ENCODE measurements at places on chromosomes 2 and 18.

- no peak for DNase-seq
These were observed 16.7 kb upstream of the FOSL2 start for GRCh38 chr2:28375742-28376631.

GRCh38 chr2:195320413-195320973 is 336.5 kb upstream of the SLC39A10 start:
- DNase-seq: no peak

DNA sequence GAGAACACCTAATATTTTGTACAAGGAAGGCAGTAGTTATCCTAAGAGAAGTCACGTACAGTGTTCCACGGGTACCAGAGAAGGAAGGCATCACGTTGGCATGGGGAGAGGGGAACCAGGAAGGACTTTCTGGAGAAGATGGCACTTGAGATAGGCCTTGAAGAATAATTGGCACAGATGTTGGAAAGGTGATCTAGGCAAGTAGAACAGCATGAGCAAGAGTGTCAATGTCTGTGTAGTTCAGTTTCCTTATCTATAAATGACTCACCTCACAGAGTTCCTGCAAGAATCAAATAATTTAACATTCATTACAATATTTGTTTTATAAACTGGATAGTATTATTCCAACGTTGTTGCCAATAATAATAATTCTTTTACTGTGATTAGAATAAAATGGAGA is 48.3 kb upstream of the BZW1 start:
- DNase-seq: no peak

DNA sequence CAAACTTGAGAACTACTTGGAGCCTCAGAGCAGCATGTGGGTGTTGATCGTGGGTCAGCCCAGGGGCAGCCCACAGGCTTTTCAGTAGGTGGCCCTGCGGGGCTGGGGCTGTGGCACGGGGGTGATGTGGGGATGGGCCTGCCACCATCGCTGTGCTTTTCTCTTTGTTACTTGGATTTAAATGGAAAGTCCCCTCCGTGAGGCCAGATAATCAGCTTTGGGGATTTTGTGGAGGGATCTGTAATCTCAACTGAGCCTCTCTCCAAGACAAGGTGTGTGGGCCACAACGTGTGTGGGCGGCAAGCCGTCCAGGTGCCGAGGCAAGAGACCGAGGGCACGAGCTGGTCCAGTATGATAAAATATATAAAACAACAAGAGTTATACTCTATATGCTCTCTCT is 16.7 kb downstream of the COLEC11 start:
- no peak for DNase-seq

- no peak for DNase-seq
These were observed 87.6 kb downstream of the THADA start for GRCh38 chr2:43508209-43508608.

DNA sequence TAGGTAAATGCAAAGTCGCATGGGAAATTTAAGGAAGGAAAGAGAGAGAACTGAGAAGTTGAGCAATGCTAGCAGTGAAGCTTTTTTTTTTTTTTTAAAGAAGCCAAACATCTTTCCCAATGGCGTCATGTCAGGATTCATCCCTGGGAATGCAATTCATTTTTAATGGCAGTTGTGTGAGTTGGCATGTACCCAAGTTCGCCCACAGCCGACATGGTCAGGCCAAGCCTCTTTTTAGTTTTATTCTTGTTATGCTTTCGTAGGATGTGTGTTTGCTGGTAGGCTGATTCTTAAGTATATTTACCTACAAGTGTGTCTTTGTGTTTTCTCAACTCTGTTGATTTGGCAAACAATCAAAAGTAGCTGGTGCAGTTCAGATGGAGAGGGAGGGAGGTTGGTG is 127.6 kb upstream of the ITGA6 start:
- DNase-seq: no peak

DNA sequence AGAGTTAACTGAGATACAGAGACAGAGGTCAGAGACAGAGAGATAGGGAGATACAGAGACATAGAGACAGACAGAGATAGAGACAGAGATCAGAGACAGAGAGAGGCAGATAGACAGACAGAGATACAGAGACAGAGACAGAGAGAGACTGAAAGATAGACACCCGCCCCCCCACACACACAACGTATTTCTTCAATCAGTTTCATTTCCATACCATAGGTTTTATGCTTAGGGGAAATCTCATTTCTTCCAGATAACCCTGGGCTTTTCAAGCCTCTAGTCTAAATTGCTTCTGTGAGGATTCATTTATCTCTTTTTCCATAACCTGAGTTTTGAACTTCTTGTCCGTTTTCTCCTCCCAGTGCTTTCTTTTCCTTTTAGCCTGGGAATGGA is 94.6 kb downstream of the CD8B2 start:
- no peak for DNase-seq

DNA sequence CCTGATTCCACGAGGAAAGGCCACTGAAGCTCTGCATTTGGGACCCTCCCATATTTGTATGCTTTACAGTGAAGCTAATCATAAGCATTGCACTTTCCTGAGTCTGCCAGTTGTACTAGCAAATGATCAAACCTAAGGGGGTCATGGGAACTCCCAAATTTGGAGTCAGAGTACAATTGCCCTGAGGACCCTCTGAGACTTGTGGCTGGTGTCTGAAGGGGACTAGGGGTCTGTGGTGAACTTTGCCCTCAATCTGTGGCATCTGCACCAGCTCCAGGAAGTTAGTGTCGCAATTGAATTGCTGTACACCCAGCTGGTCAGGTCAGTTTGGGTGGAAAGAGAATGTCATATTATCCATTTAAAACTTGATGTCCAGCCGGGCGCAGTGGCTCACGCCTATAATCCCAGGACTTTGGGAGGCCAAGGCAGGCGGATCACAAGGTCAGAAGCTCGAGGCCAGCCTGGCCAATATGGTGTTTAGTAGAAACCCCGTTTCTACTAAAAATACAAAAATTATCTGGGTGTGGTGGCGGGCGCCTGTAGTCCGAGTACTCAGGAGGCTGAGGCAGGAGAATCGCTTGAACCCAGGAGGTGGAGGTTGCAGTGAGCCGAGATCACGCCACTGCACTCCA is 18.1 kb downstream of the SOWAHC start:
- DNase-seq: no peak

GRCh38 chr2:26621469-26622199 is 19.5 kb downstream of the CIB4 start:
- DNase-seq: no peak

DNA sequence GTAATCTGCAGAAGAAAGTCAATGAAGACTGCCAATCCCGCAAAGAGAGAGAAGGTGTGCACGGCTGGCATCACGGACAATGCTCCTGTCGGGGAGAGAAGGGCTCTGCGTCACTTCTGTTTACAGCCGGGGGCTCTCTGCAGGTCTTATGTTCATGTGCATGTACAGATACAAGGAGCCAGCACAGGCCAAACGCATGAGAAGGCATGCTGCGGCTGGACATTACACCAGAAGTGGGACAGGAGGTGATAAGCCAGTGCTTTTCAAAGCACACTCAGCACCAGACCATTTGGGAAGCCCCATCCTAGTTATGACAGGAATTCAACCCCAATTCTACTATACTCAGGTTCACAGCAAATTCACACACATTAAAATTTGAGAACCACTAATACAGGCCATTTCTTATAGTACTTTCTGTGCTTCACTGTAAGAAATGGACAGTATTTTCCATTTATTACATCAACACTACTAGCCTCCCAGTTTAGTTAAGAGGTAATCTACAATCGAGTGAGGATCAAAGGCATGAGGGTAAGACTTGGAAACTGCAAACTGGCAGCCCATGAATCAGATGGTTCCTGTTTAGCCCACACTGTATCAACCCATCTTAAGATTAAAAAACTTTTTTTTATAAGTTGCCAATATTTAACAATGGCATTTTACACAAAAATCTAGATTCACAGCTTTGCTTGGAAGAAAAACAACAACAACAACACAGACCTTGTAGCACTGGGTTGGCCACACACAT is 38.2 kb downstream of the RMC1 start:
- no peak for DNase-seq

GRCh38 chr2:120964819-120965218 is 229.2 kb downstream of the GLI2 start:
- no peak for DNase-seq

GRCh38 chr18:2597639-2598038 is 26.3 kb downstream of the NDC80 start:
- no peak for DNase-seq

DNA sequence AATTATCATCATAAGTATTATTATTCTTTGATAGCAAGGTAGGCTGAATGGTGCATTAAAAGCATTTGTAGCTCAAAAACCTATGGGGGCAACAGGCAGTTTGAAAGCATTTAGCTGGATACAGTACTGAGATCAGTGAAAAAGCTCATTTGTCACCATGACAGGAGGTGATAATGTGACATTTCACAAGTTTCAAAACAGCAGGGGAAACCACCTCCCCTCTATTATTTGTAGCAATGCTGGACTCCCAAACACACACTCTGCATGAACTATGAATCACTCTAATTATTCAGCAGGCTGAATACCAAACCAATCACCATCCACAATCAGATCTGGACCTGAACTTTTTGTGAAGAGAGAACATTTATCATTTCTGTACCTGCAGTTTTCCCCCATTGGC is 63.4 kb downstream of the MYO5B start:
- no peak for DNase-seq

DNA sequence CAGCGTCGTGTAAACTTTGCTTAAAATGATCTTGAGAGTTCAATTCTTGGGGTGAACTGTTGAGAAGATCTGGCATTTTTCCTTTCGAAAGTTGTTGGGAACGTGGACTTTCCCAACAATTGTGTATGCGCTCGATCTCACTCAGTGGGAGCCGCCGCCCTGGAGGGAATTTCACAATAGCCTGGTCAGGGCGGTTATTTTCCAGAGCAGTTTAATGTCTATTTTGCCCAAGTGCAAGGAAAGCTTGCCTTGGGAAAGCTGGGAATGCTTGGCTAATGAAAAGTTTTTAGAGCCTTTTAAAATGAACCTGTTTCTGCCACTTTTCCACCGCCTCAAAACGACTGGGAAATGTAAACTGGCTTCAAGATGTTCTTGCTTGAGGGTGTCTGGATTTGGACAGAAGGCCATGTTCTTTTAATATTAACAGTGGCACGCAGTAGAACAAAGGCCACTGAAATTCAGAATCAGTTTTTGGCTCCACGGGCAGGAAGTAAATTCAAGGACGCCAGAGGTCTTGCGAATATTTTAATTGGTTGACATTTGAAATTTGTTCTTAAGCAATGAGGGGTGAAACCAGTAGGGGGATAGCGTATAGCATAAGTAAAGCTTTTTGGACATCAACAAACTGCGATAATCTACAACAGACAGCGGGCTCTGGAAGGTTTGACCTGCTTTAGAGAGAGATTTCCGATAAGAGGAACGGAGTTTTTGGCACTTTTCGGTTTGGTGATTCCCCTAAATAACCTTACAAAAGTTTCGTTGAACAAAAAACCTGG is 1.2 kb downstream of the CFLAR start:
- DNase-seq: peak; percentile 28

DNA sequence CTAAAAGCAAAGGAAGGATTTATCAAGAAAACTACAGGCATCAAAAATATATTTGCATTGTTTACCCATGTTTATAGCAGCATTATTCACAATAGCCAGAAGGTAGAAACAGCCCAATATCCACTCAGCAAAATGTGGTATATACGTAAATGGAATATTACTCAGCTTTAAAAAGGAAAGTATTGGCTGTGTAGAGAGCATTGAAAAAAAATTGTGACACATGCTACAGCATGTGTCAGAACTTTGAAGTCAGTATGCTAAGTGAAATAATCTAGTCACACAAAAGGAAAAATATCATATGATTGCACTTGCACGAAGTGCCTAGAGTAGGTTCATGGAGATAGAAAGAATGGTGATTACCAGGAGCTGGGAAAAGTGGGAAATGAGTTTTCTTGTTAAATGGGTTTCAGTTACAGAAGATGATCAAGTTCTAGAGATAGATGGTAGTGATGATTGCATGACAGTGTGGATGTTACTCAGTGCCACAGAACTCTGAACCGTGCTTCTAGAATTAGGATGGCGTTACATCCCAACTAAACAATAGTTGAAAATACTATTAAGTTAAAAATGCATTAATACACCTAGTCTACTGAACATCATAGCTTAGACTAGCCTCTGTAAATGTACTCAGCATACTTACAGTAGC is 20.1 kb downstream of the ANKRD12 start:
- DNase-seq: no peak

GRCh38 chr2:23548143-23548769 is 163.3 kb downstream of the KLHL29 start:
- DNase-seq: no peak

DNA sequence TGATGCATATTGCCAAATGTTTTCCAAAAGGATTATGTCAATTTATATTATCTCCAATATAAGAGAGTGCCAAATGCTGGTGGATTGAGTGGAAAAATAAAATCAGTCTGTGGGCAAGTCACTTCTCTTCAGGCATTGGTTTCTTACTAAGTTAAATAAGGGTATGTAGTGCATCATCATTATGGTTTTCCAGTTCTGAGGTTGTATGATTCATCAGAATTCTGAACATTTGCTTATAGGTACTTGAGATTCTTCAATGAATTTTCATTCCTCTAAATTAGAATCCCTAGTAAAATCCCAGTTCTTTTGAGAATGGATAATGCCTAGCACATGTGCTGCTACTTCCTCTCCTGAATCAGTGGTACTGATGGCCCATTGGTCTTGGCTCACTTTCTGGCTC is 188.9 kb upstream of the OSR1 start:
- DNase-seq: no peak

GRCh38 chr2:231364961-231365810 is 30.3 kb upstream of the B3GNT7 start:
- no peak for DNase-seq

DNA sequence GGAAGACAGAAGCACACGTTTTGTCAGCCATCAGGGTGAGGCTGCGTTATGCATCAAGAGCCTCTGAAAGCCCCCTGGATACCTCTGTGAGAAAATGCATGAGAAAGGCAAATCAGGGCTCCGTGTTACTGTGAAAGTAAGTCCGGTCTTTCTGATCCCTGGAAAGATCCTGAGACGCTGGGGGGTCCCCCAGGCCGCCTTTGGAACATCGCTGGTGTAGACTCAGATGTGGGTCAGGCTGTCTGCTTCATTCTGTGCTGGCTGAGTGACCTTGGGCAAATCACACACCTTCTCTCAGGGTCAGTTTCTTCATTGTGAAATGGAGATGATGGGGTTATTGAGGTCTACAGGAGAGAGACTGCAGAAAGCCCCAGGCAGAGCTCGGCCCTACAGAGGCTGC is 42.0 kb upstream of the HS6ST1 start:
- no peak for DNase-seq

- no peak for DNase-seq
These were observed 106.0 kb downstream of the DTNB start for GRCh38 chr2:25567406-25567805.

- DNase-seq: no peak
These were observed 65.2 kb upstream of the SLC35G4 start for GRCh38 chr18:11544060-11544633.

GRCh38 chr2:241592126-241592845 is 33.7 kb downstream of the BOK start:
- DNase-seq: no peak

All from T-helper 1 cell (primary cell).